Germinal center (tissue), 1 donor: ENCODE measurements at places on chromosomes 4 and X.
A peak's percentile ranks its signal among the peaks of the same experiment; 100 is the strongest.

DNA sequence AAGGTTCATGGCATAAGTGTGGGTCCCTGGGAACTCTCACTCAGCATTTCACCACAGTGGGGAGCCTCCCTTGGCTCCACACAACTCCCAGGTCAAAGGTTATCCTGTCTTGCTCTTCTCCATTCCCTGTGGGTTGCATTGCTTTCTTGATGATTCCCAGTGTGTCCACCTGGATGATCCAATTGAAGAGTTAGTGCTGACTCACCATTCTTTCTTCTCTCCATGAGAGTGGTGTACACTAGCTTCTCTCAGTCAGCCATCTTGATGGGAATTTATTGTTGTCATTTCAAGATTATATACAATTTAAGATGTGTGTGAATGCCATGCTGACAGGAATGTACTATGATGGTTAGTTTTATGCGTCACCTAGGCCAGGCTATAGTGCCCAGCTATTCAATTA, 25.6 kb upstream of the C4orf17 start:
- no peak for DNase-seq

DNA sequence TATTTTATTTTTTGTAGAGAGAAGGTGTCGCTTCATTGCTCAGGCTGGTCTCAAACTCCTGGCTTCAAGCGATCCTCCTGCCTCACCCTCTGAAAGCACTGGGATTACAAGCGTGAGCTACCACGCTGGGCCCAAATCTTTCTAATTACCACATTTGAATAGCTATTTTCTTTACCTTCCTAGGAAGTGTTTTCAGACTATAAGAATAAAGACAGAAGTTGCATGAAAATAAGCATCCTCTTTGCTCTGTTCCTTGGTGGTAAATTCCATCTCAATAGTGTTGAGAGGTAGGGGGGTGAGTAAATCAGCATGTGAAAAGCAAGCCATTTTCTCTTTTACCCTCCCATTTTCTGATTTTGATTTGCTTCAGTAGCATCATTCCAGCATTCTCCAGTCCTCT, 122.4 kb downstream of the LARP7 start:
- DNase-seq, result no peak

DNA sequence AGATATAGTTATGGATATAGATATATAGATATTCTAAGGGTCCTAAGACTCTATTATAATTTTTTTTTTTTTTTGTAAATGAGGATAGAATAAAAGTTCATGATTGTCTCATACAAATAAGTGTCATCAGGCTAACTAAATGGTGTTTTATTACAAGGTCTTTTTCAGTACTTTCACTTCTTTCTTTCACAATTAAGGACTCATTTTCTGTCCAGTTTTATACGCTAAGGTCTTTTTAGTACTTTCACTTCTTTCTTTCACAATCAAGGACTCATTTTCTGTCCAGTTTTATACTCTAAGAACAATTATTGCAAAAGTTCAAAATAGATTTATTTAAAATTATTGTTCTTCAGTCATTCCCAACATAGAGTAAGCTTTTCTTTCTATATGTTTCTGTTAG, 32.7 kb downstream of the RUFY3 start:
- DNase-seq, result peak; percentile 30

DNA sequence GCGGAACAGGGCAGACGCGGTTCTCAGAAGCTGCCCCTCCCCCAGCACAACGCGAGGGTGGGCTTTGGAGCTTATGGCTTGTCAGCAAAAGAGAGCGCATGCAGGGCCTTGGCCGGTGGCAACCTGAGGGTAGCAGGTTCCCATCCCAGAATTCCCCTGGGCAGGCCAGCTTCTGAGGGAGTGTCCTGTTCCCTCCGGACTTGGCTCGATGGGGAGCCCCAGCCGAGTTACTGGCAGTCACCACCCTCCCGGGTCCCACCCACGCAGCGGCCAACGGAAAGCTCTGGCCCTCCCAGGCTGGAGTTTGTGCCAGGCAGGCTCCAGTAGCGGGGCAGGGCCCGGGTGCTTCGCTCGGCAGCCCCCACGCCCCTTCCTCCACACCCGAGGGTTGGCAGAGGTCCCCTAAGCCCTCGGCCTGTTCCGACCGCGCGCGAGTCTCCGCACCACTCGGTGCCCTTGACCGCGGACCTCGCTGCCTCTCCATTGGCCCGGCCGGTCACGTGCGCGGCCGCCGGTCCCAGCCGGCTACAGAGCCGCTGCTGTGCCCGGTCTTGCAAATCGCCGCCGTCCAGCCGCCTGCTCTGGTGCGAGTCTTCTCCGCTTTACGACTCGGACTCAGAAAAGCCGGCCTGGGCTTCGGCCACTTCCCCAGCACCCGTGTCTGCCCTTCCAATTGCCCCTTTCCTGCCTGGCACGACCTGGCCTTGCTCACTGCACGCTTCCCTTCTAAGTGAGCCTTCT, 20.9 kb upstream of the MTM1 start:
- DNase-seq, result peak; percentile 59

DNA sequence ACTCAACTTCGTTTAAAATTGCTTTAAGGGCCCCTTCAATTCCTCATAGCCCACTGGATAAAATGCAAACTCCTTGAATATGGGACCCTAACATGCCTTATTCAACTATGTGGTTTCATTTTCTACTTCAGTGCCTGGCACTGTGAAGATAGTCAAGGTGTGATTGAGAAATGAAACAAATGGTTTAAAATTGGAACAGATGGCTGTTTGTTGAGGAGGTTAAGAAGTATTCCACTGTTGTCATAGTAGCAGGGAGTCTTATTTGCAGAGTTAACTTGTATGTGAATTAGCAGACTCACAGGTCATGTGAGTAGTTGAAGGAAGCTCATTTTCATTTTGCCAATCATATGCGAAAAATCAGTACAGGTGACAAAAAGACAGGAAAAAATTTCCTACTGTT, 593.3 kb downstream of the KCTD8 start:
- no peak for DNase-seq

- no peak for DNase-seq
These were observed 32.9 kb upstream of the DKK2 start for GRCh38 chr4:107069049-107069448.

- DNase-seq, result no peak
These were observed 331.0 kb upstream of the CPXCR1 start for GRCh38 chrX:88416002-88416401.

- DNase-seq, result no peak
These were observed 109.5 kb downstream of the PRR32 start for GRCh38 chrX:126929071-126929470.

DNA sequence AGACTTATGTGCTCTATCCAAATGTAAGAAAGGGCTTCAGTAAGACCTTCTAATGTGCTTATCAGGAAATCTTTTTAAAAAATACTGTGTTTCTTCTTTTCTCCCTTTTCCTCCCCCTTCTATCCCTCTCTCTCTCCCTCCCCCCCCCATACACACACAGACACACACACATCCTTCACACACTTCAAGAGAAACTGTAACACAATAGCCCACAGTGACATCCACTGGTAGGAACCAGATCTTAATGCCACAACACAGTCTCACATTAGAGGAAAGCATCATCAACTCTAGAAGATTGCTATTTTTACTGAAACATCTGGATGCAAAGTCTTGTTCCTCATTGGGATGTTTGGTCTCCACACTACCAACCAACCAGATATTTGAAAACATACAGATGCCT, 4.6 kb downstream of the PCDH19 start:
- no peak for DNase-seq

DNA sequence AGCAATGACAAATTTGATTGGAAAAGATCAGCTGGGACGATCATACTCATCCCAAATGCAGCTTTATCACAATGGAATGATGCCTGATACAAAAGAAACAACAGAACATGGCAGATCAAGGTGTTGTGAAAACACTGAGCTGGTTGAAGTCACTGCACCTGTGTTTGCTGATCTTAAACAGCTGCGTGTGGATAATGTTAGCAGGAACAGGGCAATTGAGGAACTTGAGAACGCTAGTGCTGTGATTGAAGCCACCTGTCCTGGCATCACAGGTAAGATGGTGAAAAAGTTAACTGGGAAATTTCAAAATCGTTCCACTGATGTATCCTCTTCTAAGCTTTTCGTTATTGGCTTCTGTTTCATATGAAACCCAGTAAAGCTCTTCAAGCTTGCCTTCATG, 27.4 kb upstream of the SOD3 start:
- no peak for DNase-seq

GRCh38 chrX:45329217-45329616, 128.5 kb upstream of the DIPK2B start:
- DNase-seq, result no peak

DNA sequence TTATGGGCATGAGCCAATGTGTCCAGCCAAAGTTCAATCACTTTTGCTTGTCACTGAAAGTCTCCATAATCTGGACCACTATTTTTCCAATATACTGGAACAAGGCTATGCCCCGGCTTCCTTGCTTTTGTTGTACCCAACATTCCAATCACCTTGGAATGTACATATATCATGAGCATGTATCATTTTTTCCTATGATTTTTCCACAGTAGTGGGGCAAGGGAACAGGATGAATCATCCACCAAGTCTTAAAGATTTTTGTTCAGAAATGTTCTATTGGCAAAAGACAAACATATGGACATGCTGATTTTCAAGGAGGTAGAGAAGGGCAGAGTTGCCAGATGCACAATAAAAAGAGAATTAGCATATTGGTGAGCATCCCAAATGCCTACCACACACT, 548.1 kb upstream of the INTU start:
- DNase-seq, result no peak

DNA sequence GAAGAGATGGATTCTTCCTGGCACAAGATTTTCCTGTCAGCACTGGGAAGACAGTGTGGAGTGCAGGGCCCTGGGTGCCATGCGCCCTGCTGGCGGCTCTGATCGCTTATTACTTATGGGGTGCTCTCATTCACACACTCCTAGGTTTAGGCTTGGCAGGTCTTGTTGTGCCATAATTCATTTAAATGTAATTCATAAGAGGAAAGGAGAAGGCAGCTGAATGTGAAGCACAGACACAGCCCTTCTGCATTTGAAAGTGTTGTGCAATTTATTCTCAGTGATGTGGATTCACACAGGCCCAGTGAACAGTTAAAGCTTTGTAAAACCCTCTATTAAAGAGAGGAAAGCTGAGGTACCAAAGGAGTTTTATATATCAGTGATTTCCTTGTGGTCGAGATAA, 249.7 kb downstream of the C4orf33 start:
- no peak for DNase-seq

DNA sequence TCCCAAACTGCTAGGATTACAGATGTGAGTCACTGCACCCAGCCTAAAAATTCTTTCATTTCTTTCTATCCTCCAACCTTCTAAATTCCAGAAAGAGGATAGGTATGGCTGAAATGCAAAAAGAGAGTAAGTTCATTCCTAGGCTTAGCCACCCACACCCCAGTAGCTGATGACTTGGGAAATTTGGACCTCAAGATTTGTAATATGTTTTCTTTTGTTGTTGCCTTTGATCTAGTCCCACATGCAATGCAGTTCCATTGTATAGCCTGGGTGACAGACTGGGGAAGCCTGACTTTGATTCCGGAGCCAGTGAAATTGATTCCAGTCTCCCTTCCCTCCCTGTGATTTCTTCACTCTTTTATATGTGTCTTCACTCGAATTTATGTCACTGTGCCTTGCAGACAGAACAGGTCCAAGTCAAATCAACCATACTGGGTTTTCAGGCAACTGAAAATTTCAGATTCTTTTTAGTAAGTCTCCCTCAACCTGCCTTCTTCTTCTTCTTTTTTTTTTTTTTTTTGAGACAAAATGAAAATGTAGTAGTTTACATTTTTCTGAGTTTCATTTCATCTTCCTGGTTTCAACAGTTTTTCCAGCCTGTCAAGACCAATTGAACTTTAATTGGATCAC, 176.2 kb upstream of the RBPJ start:
- no peak for DNase-seq

GRCh38 chr4:11622961-11623725, 194.4 kb upstream of the HS3ST1 start:
- no peak for DNase-seq

DNA sequence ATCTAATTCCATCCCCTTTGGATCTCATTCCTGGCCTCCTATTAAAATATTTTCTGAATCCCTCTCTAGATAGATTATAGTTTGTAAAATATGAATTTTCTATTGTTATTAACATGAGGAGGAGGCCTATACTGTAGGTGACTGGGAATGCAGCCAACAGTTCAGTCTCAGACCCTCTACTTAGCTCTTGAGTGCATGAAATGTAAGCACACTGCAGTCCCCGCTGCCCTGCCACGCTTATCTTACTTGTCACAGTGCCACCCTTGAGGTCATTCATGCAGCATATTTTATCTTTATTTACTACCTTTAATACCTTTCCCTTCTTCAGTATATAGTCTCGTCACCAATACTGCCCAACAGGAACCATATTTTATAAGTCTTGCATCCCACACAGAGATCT, 151.0 kb downstream of the CAMK2D start:
- DNase-seq, result no peak

- no peak for DNase-seq
These were observed 81.8 kb upstream of the KIT start for GRCh38 chr4:54575919-54576318.

- DNase-seq, result peak; percentile 50
These were observed 122.3 kb upstream of the TBL1X start for GRCh38 chrX:9342561-9343051.

DNA sequence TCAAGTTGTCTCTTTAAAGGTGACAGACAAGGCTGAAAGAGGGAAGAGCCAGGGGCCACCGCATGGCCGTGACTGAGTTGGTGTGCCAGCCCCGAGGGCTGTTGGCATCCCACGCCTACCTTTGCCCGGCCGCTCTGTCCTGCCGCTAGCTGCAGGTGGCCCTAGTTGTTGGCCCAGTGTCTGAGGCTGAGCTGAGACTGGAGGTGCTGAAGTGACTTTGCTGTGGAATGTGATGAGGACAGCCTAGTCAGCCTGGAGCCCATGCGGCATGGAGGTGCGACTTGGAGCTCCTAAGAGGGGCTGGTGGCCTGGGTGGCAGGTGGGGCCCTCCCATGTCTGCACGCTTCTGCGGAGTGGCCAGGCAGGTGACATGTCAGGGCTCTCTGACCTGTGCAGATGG, 6.6 kb downstream of the TADA2B start:
- DNase-seq, result no peak

- no peak for DNase-seq
These were observed 137.9 kb downstream of the PJA1 start for GRCh38 chrX:69027181-69028005.

- peak; percentile 69 for DNase-seq
These were observed 651 bp upstream of the SAP30 start for GRCh38 chr4:173370130-173370476.

DNA sequence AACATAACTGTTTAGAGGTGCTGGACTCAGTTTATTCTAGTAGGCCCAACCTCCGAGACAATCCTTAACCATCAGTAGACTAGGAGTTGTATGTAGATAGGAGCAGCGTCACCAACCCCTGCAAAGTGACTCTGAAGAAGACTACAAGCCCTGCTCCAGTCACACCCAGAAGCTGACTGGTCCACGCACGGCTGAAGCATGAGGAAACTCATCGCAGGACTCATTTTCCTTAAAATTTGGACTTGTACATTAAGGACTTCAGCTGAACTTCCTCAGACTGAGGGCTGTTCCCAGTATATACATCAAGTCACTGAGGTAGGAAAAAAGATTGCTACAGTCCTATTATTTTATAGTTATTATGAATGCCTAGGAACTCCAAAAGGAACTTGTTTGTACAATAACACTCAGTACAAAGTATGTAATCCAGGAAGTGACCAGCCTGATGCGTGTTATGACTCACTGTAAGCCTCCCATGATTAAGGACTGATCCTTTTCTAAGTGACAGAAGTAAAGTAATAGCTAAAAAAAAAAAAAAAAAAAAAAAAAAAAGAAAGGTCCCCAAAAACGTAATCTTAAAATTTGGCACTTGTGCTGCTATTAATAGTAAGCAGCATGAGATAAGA, 41.6 kb upstream of the UGT2B7 start:
- DNase-seq, result no peak
